Caki2 (cell line): ENCODE measurements at places on chromosomes 7 and 10. TPM values are rescaled to one million over a fixed set of nuclear protein-coding genes. Genes with fewer than 3 reads are reported as not detected.

- DNase-seq: no peak
Measured at GRCh38 chr10:97169911-97170693, 15.7 kb downstream of the SLIT1 start.

Gene RNLS
- total RNA-seq: 1.5 and 19.1 TPM in 2 replicates

Gene RBP4
- total RNA-seq: 0.54 TPM in 1 of 2 replicates, not detected in the other

GRCh38 chr10:89296220-89296648 lies 5.6 kb upstream of the IFIT2 start:
- no peak for DNase-seq

GRCh38 chr7:33400214-33400538 lies 270.8 kb downstream of the BBS9 start:
- no peak for DNase-seq

DNA sequence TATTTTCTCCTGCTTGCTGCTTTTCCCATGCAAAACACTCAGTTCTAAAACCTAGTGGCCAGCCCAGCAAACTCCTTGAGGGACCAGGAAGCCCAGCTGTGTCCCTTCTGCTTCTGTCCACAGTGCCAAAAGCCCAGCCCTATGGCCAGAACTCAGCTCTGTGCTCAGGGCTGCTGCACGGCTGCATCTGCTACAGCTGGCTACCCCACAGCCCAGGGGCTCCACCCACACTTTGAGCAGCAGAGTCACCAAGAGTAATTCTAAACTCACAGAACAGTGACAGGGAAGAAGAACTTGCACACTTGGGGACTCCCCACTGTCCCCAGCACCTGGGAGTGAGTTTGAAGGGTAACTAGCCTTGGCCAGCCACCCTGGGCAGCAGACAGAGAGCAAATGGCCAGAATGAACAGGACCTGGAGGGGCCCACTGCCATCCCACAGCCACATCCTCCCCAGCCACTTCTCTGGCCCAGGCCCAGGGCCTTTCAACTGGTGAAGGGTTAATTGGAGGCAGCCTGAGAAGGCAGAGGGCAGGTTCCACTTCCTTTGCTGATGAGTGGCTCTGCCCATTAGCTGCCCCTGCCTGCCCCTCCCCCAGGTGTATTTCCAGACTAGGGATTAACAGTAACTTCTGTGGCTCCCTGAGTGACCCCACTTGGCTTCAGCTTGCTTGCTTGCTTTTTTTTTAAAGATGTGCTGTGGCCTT lies 28.1 kb upstream of the TRIM8 start:
- DNase-seq: no peak

DNA sequence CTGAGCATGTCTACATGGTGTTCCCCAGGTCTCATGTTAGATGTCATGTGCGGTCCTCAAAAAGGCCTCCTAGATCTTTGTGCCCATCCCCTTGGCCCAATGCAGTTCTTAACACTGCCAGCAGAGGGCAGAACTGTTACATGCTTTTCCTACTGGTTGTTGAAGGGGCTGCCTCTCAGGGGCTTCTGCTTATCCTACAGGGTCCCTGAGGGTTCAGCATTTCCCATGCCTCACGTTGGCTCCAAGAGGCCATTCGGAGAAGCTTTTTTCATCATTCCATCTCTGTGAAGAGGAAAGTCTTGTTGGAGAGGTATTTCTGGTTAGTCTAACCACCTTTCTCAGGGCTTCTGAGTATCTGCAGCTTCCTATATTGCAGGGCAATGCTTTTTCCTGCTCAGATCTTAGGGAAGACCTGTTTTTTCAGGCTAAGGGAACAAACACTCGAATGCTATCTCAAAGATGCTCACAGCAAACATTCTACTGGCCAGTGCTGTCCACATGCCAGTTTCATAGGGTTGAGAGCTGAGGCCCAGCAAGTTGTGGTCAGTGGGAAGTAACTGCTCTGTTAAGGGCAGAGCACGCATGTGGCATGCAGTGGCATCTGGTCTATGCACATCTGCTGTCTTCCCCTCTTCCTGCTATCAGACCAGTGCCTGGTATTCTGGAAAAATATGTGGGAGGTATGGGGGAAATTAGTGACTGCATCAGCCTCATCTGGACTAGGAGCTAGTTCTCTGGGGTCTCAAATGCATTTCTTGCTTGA lies 31.5 kb downstream of the MBL2 start:
- DNase-seq: peak; percentile 44

Gene CLEC2L
- total RNA-seq: not detected in 2 replicates

DNA sequence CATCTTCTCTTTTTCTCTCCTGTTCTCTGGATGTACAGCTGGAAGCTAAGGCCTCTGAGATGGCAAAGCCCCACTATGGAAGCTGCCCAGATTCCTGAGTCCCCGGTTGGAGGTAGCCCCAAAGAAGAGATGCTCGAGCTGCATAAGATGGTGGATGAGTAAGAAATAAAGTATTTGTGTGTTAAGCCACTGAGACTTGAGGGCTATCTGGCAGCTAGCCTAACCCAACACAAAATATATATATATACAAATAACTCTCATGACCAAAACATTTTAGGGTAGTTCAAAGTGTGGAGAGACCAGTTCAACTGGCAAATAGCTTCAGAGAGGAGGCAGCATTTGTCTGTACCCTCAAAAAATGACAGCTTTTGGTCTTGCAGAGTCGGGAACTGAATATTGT lies 72.4 kb upstream of the PDE1C start:
- no peak for DNase-seq

GRCh38 chr10:33099748-33100147 lies 141.7 kb upstream of the ITGB1 start:
- no peak for DNase-seq

GRCh38 chr10:127877116-127877515 lies 15.6 kb downstream of the CLRN3 start:
- no peak for DNase-seq

DNA sequence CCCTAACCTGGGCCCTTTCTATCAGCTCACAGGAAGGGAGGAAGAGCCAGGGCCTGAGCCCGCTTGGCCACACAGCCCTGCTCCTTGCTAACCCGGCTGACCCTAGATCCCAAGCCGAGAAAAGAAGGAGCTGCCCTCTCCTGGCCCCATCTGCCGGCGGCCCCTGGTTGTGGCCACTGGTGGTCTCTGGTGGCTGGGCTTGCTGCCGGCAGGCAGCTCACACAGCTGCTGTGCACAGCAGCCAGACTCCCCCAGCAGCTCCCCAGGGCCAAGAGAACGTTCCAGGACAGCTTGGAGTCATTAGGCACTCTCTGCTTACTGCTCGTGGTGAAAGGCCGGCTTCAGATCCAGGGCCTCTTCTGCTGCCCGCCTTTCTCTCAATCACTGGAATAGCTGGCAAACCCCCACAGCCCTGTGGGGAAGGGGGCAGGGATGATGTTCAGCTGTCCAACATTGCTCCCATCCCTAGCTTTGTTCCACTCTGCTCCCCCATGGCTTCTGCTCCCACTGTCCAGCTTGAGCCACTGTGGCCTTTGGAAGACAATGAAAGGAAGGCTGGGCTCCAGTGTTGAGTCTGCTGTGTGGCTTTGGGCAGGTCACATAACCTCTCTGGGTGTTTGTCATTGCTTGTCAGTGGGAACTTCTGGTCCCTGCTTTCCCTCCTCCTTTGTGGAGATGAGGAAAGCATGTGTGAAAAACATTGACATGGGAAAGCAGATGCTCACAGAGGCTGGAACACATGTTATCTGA lies 35.4 kb upstream of the COL13A1 start:
- DNase-seq: no peak

- DNase-seq: no peak
Measured at GRCh38 chr7:49788455-49789059, 15.1 kb downstream of the VWC2 start.

Gene CPA2
- total RNA-seq: not detected in 2 replicates

DNA sequence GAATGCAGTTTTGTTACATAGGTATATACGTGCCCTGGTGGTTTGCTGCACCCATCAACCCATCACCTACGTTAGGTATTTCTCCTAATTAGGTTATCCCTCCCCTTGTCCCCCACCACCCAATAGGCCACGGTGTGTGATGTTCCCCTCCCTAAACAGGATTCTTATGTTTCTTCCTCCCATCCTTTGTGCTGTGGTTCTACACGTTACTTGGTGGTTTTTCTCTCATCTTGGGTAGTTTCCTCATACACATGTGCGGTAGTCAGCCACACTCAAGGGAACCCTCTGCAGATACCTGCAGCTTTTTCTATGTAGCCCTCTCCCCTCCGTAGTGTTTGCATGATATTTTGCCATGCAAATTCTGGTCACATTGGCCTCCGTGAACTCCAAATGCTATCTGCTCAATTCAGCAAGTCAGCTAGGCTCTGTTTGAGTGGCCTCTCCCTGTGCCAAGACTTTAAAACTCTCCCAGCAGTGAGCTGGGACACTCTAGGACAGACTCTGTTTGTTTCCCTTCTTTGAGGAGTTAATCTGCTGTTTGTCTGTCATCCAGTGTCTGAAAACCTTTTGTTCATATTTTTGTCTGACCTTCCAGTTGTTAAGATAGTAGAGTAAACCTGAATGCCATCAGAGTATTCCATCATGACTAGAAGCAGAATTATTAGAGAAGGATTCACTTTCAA lies 41.0 kb downstream of the RABGEF1 start:
- no peak for DNase-seq

Gene AQP1
- total RNA-seq: 0.32 TPM in 1 of 2 replicates, not detected in the other

DNA sequence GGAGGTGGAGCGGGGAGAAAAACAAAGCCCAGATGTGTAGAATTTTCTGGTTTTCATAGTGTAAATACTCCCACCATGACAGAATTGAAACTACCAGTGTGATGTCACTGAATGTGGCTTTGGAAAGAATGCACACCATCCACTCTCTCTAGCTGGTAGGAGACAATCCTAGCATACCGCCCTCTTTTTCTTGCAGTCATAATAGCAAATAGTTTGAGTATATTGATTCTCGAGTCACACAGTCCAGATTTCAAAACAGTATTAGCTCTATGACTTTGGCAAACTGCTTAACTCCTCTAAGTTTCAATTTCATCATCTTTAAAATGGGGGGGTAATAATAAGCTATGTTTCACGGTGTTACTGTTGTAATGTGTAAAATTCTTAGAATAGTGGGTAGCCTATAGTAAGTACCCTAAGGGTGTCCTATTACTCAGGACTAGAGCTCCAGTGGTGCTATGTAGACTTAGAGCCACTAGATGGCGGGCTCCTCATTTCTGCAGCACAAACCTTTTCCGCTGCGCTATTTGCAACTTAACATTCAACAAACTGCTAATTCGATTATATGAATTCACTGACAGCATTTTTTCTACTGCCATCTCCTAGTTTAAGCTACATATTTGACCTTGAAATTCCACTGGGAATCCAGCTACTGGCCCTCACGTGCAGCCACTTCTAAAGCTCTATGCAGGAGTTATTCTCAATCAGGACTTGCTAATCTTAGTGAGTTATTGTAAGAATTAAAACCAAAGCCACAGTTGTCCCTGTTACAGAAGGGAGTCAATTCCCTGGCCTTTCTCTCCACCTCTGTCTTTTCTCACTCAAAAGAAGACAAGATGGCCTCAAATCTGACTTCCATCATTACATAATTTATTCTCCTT lies 18.7 kb downstream of the TAS2R40 start:
- peak; percentile 46 for DNase-seq

GRCh38 chr10:31001740-31002139 lies 29.9 kb downstream of the ZNF438 start:
- DNase-seq: no peak

- DNase-seq: no peak
Measured at GRCh38 chr7:48976253-48976652, 51.9 kb downstream of the CDC14C start.

Gene DRGX
- total RNA-seq: not detected in 2 replicates

DNA sequence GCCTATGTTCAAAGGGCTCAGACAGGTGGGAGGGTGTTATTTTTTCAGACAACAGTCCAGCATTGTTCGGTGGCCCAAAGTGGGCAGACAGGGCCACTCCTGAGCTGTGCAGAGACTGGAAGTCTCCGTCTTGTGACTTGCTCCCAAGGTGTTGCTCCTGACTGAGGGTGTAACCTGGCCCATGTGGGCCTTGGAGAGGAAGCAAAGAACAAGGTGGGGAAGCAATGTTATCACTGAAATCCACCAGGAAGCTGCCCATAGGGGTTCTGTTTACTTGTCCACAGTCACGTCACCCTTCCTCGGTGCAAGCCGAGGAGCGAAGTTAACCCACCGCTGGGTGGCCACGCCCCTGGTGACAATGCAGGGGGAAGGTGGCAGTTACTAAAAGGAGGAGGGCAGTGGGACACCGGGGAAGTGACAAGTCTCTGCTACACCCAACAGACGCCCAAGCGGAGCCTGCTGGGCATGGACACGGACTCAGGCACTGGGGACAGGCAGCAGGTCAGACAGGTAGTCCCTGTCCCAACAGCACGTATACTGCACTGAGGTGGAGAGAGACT lies 311.6 kb upstream of the MKI67 start:
- no peak for DNase-seq

- no peak for DNase-seq
Measured at GRCh38 chr7:76193466-76193865, 8.2 kb upstream of the SRRM3 start.

DNA sequence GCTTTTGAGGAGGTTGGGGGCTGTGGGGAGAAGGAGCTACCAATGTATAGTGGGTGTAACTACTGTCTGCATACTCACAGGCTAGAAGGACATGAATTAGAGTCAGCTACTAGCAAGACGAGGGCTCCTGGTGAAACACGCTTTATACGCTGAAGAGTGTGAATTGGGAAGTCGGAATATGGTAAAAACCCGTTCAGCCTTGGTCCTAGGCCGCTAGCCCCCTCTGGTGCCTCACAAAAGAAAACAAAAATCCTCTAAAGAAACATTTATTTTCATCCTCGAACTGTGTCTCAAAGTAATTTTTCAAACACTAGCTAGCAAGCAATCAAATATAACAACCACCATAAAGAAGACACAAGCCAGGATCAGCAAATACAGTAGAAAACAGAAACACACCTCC lies 338.1 kb upstream of the SEMA3C start:
- no peak for DNase-seq

Gene PDE1C
- total RNA-seq: 0.17 and 10.2 TPM in 2 replicates

Gene CYP2E1
- total RNA-seq: not detected in 2 replicates

- no peak for DNase-seq
Measured at GRCh38 chr10:118865998-118866693, 111.4 kb upstream of the CACUL1 start.

GRCh38 chr7:157090485-157091165 lies 48.1 kb upstream of the UBE3C start:
- no peak for DNase-seq

DNA sequence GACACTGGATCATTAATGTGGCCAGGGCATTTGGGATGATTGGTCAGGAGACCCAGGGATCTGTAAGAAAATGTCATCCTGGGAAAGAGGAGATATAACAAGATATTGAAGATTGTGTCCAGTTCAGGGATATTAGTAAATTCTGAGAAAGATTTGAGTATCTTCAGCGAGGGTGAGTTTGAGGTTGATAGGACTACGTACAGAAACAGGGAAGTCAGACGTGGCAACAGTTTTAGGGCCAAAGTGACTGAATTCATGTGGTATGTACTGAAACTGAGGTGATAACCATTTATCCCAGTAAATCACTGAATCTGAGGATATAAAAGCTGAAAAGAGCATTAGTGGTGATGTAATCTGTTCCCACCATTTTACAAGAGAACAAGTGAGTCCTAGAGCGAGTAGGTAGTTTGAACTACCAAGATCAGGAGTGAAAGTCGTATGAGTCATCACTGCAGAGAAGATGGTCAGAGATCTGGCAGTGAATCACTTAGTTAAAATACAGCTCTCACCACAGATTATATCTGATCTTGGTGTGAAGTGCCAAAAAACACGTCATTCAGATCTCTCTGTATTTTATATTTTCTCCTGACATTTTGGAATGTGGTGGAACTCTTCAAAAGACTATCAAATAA lies 220.5 kb downstream of the CDK14 start:
- peak; percentile 80 for DNase-seq
